Natural killer cell (primary cell): ENCODE measurements at places on chromosomes 6 and 20. TPM values are rescaled to one million over a fixed set of nuclear protein-coding genes. Genes with fewer than 3 reads are reported as not detected.

- no peaks in the 10 kb centered on the region for H3K27me3 ChIP-seq
- H3K4me3 ChIP-seq = no peak overlapping the region
- no peaks in the 10 kb centered on the region for H3K4me1 ChIP-seq
- no peak for DNase-seq
Observed at GRCh38 chr20:50127587-50128519, 14.9 kb upstream of the UBE2V1 start.

DCBLD1 gene
- 13.0 TPM for total RNA-seq

SPTLC3 gene
- 4.6 TPM for total RNA-seq

DNA sequence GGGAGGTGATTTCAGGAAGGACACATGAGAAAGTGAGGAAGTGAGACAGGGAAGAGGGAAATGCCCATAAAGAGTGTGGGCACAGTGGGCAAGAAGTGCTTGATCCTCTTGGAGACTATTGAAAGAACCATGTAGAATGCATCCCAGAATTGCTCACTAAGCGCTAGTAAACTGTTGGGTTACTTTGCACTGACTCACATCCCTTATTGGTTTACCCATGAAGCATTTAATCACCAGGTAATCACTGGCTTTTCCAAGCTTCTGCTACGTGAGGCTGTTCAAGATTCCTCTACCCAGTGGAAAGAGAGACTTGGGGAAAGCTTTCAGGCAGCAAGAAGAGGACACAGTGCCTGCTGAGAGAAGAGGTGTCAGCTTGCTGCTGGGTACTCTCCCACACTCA is 410.0 kb upstream of the JAG1 start:
- DNase-seq = no peak
- no peak overlapping the region for H3K4me3 ChIP-seq

DNA sequence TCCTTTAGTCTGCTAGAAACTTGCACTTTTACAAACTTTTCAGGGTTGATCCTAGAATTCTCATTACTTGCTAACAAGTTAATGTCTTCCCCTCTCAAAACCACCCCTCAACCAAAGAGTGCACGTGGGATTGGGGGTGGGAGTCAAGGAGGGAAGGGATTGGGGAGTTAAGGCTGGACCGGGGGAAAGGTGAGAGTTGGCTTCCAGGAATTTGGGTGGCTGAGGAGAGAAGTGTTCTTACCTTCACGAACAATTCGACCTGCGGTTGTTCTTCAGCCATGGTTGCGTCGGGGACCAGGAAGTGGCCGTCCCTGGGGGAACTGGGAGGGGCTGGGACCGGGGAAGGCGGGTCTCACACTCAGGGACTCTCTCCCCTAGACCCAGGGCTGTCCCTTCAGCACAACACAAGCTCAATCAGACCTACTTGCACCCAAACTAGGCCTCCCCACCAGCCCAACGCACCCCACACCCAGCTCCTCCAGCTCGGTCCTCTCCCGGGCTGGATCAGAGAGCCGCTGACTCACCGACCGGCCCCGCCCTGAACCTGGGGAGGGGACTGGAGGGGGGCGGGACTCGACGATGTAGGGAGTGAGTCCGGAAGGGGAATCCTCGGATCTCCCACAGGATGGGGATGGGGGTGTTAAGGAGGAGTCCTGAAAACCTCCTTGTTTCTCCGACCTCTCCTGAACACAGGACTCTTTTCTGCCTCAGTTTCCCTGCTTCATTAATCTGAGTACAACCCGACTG is at the start of gene CLIC1:
Gene CLIC1, minus strand, starts transcription at position 510 of the 747 bp plus-strand sequence. Its CDS starts 230 bp downstream, at position 280.
- peak; percentile 77 for DNase-seq
- peak within 1 kb of the TSS; percentile 68 for H3K4me3 ChIP-seq
- peak within 1 kb of the TSS; percentile 83 for H3K27ac ChIP-seq
- peaks cover 29% of the 10 kb centered on the region for H3K36me3 ChIP-seq

ZNF311 gene
- 0.28 TPM for total RNA-seq

KCNG1 gene
- not detected for total RNA-seq

GRCh38 chr20:1934721-1935573 is 39.7 kb downstream of the SIRPA start:
- H3K36me3 ChIP-seq = no peaks in the 10 kb centered on the region
- no peak for DNase-seq
- no peak overlapping the region for H3K4me3 ChIP-seq
- no peak overlapping the region for H3K27ac ChIP-seq

HLA-DRA gene
- 160 TPM for total RNA-seq

DNA sequence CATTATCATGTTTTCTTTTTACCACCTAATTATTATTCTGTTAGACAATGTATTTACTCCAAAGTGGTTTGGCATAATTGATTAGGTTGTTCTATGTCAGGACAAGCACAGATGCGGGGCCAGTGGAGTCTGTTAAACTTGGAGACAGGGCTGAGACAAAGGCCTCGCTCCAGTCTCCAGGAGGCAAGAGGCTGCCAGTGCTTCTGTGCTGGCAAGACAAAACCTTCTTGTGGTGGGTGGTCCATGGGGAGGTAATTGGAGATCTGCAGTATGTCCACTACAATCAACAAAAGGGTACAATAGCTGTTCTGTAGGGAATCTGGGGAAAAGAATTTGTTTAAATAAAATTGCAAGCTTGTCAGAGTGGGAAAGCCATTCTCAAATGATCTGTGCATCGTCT is 677.2 kb upstream of the SLC35B3 start:
- H3K4me1 ChIP-seq = no peaks in the 10 kb centered on the region
- H3K36me3 ChIP-seq = no peaks in the 10 kb centered on the region
- no peak overlapping the region for H3K27ac ChIP-seq
- H3K27me3 ChIP-seq = no peaks in the 10 kb centered on the region

DNA sequence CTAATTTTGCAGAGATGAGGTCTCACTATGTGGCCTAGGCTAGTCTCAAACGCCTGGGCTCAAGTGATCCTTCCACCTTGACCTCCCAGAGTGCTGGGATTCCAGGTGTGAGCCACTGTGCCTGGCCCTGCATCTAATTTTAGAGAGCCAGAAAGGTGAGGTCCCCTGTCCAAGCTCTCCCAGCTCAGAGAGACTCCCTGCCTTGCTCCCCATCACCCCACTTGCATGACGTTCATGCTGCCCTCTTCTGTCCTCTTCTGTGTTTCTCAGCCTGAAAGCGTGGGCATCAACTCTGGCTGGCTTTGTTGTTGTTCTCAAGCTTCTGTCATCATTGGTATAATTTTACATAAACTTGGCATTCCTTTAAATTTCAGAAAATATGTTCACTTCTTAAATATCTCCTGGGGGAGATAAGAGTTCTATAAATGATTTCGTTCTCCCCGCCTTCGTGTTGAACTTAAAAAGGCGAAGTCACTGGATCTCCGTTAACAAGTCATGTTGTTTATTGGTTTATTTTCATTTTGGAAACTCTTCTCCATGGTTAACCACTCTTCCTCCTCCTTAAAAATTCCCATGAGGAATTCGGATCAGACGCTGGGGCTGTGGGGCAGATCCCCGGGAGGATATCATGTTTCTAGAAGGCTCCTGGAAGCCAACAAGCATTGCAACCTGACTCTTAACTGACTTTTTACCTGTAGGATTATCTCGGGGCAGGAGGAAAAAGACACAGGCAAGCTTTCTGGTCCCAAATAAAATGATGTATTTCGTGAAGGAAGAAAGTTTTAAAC is 13.2 kb upstream of the PARD6B start:
- H3K27ac ChIP-seq = no peak overlapping the region
- DNase-seq = no peak
- no peaks in the 10 kb centered on the region for H3K36me3 ChIP-seq
- no peaks in the 10 kb centered on the region for H3K4me1 ChIP-seq

KIFC1 gene
- total RNA-seq = 4.6 TPM

CENPW gene
- 1.8 TPM for total RNA-seq

SUMO4 gene
- 4.8 TPM for total RNA-seq

TGM2 gene
- not detected for total RNA-seq

DNA sequence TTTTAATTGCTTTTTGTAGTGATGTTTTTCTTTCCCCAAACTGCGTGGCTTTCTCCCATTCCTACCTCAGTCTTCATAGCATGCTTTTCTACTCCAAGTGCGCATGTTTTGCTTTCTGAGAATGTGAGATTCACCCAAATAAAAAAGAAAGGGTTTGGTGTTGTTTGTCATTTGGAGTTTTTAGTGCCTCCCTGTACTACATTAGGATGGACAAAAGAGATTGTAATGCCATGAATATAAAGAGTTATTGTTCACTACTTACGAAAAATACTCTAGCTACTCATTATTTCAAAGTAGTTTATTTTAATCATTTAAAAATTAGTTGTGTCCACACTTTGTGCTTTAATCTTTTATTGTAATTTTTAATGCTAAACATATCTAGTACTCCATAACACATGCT is 81.8 kb downstream of the RNF217 start:
- no peaks in the 10 kb centered on the region for H3K36me3 ChIP-seq
- H3K4me1 ChIP-seq = no peaks in the 10 kb centered on the region
- no peak overlapping the region for H3K27ac ChIP-seq
- no peaks in the 10 kb centered on the region for H3K27me3 ChIP-seq
- H3K4me3 ChIP-seq = no peak overlapping the region

DNA sequence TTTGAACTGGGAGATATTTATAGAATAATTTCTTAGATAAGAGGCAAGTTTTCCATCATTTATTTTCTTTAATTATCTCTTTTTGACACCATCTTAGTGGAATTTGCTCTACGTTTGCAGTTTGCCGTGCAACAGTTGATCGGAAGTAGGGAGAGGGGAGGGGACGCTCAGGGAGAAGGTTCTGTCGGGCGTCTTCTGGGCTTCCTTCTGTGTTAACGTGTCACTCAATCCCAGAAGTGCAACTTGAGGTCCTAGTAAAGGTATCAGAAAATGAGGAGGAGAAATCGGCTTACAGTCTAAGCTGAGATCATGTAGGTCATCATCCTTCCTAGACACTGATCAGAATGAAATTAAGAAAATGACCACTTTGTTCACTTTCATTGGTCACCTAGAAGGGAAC is 149.0 kb upstream of the SNX9 start:
- no peaks in the 10 kb centered on the region for H3K36me3 ChIP-seq
- no peak for DNase-seq
- no peaks in the 10 kb centered on the region for H3K27me3 ChIP-seq
- H3K4me1 ChIP-seq = peaks cover 3% of the 10 kb centered on the region

GRCh38 chr6:124907596-124907995 is 54.6 kb upstream of the RNF217 start:
- no peaks in the 10 kb centered on the region for H3K27me3 ChIP-seq
- H3K27ac ChIP-seq = no peak overlapping the region
- H3K36me3 ChIP-seq = no peaks in the 10 kb centered on the region
- H3K4me3 ChIP-seq = no peak overlapping the region
- no peaks in the 10 kb centered on the region for H3K4me1 ChIP-seq

- H3K27me3 ChIP-seq = no peaks in the 10 kb centered on the region
- H3K27ac ChIP-seq = no peak overlapping the region
- no peaks in the 10 kb centered on the region for H3K36me3 ChIP-seq
- no peaks in the 10 kb centered on the region for H3K4me1 ChIP-seq
Observed at GRCh38 chr6:150732765-150733539, 132.6 kb upstream of the MTHFD1L start.

DNA sequence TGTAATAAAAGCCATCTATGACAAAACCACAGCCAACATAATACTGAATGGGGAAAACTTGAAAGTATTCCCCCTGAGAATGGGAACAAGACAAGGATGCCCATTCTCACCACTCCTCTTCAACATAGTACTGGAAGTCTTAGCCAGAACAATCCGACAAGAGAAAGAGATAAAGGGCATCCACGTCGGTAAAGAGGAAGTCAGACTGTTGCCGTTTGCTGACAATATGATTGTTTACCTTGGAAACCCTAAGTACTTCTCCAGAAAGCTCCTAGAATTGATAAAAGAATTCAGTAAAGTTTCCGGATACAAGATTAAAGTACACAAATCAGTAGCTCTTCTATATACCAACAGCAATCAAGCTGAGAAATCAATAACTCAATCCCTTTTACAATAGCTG is 14.0 kb upstream of the RUNX2 start:
- no peak overlapping the region for H3K4me3 ChIP-seq
- no peaks in the 10 kb centered on the region for H3K36me3 ChIP-seq
- no peak overlapping the region for H3K27ac ChIP-seq

KCNB1 gene
- total RNA-seq = not detected

DNA sequence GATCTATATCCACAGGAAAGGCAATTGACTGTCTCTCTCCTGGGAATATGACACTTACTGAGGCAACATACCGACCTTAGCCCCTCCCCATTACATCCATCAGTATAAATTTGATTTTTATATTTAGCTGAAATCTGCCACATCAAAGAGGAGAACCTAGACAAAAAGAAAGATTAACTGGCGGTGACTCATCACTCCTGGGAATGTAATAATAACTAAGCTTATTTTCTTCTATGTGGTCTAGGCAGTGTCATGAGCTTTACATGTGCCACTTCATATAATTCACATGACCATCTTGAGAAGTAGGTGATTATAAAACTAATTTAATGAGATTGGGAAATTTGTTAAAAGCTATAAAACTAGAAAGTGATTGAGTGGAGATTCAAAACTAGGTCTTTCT is 520.0 kb upstream of the HS3ST5 start:
- DNase-seq = no peak
- H3K27ac ChIP-seq = no peak overlapping the region
- H3K36me3 ChIP-seq = no peaks in the 10 kb centered on the region
- no peak overlapping the region for H3K4me3 ChIP-seq
- H3K27me3 ChIP-seq = no peaks in the 10 kb centered on the region
- H3K4me1 ChIP-seq = no peaks in the 10 kb centered on the region

DNA sequence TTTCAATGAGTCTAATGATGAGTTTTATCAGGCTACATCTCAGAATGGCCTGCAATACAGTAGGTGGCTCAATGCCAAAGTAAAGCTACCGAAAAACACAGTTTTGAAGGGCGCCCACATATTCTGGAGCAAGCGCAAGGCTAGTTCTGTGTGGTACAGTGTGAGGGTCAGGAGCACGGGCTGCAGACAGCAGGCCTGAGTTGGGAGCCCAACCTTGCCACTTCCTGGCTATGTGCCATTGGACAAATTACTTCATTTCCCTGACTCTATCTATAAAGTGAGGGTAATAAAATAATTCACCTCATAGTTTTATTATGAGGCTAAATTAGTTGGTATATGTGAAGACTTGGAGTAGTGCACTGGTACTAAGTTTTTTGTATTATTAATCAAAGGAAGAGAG is 150.7 kb downstream of the OPN5 start:
- H3K27me3 ChIP-seq = no peaks in the 10 kb centered on the region
- DNase-seq = no peak
- no peak overlapping the region for H3K4me3 ChIP-seq
- H3K27ac ChIP-seq = no peak overlapping the region
- no peaks in the 10 kb centered on the region for H3K36me3 ChIP-seq

APOM gene
- 2.6 TPM for total RNA-seq

DNA sequence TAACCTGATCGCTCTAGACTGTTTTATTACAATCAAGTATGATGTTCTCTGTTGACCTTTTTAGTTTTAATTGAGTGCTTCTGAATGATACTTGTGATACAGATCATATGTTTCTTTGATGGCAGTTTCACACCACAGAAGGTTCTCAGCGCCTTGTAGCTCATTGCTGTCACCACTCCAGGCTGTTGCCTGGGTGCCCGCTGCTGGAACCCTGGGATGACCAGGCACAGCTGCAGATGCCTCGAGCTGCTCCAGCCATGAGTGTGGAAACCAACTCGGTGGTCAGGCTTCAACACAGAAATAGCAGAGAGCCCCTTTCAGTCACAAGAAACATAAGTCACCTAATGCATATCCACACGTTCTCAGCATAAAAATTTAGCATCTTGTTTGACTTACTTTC is 112.7 kb downstream of the RPP40 start:
- H3K36me3 ChIP-seq = peaks cover 19% of the 10 kb centered on the region
- H3K4me1 ChIP-seq = no peaks in the 10 kb centered on the region
- no peak overlapping the region for H3K27ac ChIP-seq
- no peak overlapping the region for H3K4me3 ChIP-seq

PRND gene
- total RNA-seq = not detected

- no peaks in the 10 kb centered on the region for H3K36me3 ChIP-seq
- H3K27me3 ChIP-seq = no peaks in the 10 kb centered on the region
- H3K27ac ChIP-seq = no peak overlapping the region
- H3K4me3 ChIP-seq = no peak overlapping the region
Observed at GRCh38 chr6:131107151-131107550, 28.1 kb upstream of the AKAP7 start.

DEFB118 gene
- total RNA-seq = not detected
